ENCODE measurements at places on chromosomes 1 and 21. TPM values are rescaled to one million over a fixed set of nuclear protein-coding genes. Genes with fewer than 3 reads are reported as not detected.

The VHLL gene
- total RNA-seq: 0.33 TPM

The COL18A1 gene
- total RNA-seq: 480 TPM

The ABCA4 gene
- total RNA-seq: 5.2 TPM

The IL20 gene
- total RNA-seq: not detected

The THEM4 gene
- total RNA-seq: 14.4 TPM

The ZNF644 gene
- total RNA-seq: 62.6 TPM

The MRPL9 gene
- 105 TPM for total RNA-seq

The ERO1B gene
- total RNA-seq: 2.9 TPM

The RIIAD1 gene
- not detected for total RNA-seq

The OLIG1 gene
- total RNA-seq: not detected

The ILDR2 gene
- not detected for total RNA-seq

The TMEM69 gene
- 28.7 TPM for total RNA-seq

The CDC73 gene
- 33.0 TPM for total RNA-seq

The SELP gene
- total RNA-seq: 14.8 TPM

The RIPK4 gene
- under 0.01 TPM for total RNA-seq

The DPH5 gene
- total RNA-seq: 21.9 TPM

The GFI1 gene
- total RNA-seq: not detected

The GPR89B gene
- 7.8 TPM for total RNA-seq

The CYP4A11 gene
- total RNA-seq: not detected
